ENCODE measurements at places on chromosomes 4 and X.

DNA sequence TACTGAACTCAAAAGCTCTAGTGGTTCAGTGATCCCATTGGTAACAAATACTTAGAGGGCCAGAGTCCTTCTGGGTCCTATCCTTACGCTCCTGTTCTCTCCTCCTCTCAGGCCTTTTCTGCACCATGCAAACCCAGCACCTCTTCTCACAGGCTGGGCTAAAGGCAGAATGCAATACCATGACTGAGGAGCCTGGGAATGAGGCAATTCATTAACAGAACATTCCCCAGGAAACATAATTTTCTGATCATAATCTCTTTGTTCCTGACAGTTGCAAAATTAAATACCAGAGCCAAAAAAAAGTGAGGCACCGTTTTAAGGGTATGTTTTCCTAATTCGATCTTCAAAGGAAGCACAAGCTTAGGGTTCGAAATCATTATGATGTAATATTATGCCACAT, 9.0 kb downstream of the SORBS2 start:
- no peak for DNase-seq

DNA sequence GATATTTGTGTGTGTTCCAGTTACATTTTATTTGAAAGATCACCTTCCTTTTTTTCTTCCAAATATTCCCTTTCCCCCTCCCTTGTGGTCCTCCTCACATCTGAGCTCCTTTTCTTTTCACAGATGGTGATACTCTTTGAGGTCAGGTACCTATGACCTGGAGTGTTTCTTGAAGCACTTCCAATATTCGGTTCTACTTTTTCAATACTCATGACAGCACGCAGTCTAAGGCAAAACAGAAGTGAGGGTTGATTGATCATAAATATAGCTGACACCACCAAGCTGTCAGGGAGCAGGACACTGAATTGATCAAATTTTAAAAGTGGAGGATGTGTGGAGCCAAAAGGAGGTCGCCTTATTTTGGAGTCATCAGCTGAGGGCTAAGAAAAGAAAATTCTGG, 334.4 kb upstream of the MAGEB2 start:
- DNase-seq = no peak

DNA sequence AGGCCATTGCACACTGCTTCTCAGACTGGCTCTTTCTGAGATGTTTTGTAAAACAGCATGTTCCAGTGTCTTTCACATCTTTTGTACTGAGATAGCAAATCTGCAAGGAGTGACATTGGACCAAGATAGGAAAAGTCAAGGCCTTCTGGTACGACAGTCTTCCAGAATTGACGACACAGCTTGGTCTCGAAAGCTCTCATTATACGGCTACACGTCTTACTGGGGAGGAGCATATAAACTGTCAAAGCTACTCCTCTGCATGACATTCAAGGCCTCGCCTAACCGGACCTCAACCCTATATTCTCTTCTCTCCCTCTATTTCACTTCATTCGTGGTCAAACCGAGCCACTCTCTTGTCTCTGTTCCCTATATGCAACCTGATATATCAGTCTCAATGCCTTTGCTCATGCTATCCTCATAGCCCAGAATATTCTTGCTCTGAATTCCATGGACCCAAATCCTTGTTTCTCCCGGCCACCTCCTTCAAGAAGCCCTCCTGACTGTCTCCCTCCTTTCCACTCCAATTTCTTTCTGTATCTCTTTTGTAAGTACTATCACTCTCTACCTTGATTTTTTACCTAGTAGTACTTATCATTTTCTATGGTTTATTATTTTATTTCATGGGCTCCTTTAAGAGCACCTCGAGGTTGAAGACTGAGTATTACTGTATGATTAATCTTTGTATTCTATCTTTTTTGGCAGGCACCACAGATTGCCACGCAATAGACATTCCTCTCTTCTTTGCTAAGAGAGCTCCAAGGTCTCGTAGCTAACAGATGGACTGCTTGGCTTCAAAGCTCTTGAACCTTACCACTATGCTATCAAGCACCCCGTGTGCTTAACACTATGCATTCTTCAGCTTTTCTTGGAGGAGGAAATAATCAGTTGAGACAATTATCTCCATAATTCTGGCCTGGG, 35.1 kb downstream of the RBM47 start:
- DNase-seq = no peak

DNA sequence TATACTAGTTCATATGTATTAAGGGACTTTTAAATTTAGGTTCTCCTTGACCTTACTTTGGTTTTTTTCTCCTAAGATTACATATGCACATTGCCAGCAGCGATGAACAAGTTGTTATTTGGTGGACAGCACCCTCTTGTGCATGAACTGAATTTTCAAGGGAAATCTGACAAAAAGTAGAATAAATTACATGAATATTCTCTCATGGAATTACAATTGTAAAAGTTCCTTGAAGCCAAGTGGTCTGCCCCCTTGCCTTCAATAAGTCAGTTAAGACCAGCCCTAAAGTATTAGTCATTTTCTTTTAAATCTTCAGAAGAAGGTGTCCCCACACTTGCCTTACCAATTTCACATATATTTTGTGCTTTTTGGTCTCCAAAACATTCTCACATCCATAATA, 30.7 kb upstream of the SMARCA5 start:
- DNase-seq = no peak

DNA sequence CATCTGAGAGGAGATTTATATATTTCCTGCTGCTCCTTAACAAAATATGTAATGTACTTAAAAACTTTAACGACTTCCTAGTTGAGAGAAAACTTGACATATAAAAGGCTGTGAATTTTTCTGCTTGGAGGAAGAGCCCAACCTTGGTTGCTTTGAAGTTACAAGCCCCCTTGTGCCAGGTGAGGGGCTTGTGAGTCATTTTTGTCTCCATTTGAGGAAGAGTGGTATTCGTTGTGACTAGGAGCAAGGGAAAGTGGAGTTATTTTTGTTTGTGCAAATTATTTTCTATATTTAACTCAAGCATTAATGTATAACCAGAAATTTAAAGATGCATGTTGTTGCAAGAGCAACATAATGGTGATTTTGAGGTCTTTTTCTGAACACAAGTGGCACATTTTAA, 99.0 kb upstream of the DDX3X start:
- no peak for DNase-seq

- DNase-seq = no peak
Measured at GRCh38 chr4:905485-906338, 26.4 kb downstream of the GAK start.
